RWPE1 (cell line): ENCODE measurements at places on chromosomes 5 and 9.

- DNase-seq: no peak
These were observed 127.7 kb upstream of the BASP1 start for GRCh38 chr5:17089690-17090089.

DNA sequence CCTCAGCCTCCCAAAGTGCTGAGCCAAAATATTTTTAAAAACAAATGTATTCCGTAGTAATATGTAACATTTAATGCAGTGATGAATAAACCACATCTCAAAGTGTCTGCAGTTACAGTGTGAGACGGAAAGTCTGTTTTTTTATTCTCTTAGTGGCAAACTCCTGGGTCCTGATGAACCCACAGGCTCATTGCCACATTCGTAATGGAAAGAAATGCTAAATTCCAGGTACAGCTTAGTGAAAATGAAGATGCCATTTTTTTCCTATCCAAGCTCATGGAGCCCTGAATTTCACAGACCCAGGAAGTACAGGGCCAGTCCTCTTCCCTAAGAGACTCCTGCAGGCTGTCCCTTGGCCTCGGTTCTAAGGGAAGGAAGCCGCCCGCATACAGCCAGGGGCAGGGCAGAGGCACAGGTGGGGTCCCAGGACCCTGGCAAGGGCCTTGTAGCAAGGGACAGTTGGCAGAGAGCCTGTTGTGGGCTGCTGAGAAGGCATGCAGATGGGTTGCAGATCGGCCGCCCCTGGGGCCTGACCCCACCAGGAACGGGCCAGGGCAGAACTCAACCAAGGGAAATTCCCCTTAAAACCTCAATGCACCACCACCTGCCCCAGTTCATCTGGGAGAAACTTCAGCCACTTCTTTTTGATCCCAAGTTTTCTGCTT lies 36.2 kb downstream of the IPPK start:
- no peak for DNase-seq

GRCh38 chr5:68679041-68679440 lies 414.8 kb upstream of the SLC30A5 start:
- no peak for DNase-seq

DNA sequence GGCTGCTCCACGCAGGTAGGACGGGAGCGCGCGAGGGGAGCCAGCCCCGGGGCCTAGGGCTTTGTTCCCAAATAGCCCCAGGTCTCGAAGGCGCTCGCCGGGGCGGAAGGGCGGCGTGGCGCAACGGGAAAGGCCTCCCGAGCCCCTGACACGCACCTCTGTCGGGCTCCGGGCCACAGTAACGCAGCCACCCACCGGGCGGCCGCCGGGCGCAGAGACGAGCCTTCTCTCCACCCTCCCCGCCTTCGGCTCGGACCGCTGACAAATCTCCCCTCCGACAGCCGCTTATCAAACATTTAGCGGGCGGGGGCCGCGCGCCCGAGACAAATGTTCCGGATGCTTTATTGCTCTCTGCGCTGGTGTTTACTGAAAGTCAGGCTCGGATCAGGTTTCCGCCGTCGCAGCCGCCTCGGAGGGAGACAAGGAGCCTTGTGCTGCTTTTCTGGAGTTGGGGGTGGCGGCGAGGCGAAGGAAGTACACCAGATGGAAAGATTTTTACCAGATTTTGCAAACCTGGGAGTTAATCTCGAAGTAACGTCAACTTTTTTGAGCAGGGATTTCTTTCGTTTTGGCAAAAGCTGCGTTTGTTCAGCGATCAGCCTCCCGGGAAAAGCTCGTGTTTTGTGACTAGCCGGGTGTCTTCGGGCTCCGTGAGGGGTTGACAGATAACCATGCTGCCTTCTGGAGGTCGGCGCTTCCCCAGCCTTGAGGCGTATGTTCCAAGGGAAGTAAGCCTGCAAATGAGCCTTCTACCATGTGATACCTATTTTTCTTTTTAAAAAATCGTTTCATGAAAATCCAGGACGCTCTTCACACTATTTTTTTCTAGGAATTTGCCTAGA lies 950 bp downstream of the RGMB start:
- peak; percentile 55 for DNase-seq

DNA sequence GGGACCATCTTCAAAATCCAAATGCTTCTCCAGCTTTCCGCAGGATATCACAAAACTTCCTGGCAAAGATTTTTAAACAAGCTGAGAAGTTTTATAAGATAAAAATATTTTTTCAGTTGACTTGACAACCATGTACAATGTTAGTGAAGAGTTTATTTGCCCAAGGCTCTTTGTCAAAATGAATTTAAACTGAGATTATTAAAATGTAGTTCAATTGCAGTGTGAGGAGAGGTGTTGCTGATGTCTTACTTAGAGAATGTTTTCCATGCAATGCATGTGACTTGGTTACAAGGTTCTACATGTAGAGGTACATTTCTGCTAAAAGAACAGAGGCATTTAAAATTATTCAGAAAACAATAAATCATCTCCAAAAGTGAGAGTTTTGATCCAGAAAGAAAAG lies 131.4 kb upstream of the MINAR2 start:
- DNase-seq: no peak

- DNase-seq: no peak
These were observed 112.7 kb downstream of the RORB start for GRCh38 chr9:74609671-74610405.

GRCh38 chr9:36364577-36364976 lies 35.5 kb downstream of the RNF38 start:
- no peak for DNase-seq

- DNase-seq: no peak
These were observed 10.4 kb downstream of the DNAH5 start for GRCh38 chr5:13934125-13934524.

DNA sequence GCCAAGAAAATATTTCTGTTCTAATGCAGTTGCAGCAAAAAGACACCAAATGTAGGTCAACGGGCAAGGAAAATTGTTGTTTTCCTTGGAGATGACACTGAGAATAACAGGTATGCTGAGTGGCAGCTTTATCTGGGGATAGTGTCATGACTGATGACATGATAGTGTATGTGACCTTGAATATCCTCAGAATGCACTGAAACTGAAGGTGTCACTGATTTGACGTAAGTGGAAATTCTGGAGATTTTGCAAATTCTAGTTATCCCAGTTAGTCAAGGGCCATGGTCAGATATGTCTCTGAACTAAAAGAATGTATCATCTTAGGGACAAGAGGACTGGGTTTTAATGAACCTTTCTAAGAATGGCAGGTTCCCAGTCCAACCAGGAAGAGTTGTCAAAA lies 138.0 kb upstream of the C9orf72 start:
- DNase-seq: no peak

DNA sequence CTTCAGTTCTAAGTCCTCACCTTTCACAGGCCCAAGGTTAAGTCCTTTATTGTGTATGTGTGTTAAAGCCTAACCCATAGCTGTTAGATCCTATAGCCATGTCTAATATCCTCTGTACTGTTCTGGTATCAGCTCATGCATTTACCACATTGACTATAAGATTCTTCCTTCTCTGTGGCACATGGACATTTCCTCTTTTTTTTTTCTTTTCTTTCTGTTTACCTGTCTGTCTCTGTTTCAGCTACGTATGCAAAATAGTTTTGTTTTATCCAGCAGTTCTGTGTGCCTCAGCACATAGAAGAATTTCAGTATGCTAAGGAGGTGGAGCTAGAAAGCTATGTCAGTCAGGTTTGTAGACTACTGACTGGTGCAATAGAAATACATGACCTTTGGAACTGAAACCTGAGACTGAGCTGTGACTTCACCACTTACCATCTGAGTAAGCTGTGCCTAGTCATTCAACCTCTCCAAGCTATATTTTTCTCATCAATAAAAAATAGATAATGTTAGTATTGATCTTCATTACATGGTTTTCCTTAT lies 155.6 kb upstream of the VLDLR start:
- peak; percentile 0 for DNase-seq

GRCh38 chr9:120841930-120842684 lies 615 bp downstream of the PSMD5 start:
- peak; percentile 49 for DNase-seq

DNA sequence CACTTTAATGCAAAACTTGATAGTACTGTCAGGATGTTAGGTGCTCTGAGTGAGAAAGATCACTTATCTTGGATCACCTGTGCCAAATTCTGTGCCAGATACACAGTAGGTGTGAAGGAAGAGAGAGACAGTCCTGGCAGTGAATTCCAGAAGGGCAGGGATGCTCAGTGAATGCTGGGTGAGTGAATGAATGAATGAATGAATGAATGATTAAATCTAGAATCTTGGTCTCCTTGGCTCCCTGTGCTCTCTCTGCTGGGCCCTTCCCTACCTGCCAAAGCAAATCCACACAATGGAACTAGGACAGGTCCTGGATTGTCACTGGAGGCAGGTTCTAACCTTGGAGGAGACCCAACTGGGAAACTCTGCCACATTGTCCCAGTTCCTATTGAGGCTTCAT lies 117.5 kb upstream of the CXCL14 start:
- DNase-seq: no peak

GRCh38 chr5:121315786-121316185 lies 535.9 kb upstream of the FTMT start:
- no peak for DNase-seq

- no peak for DNase-seq
These were observed 4.5 kb downstream of the RPS6 start for GRCh38 chr9:19375538-19375937.
